ENCODE measurements at places on chromosomes 5 and 9. TPM values are rescaled to one million over a fixed set of nuclear protein-coding genes. Genes with fewer than 3 reads are reported as not detected.

TAF1L gene
- total RNA-seq, result 0.08 TPM

RHOBTB3 gene
- 0.25 TPM for total RNA-seq

NME5 gene
- total RNA-seq, result not detected

IFNA21 gene
- total RNA-seq, result not detected

SLC34A1 gene
- 0.25 TPM for total RNA-seq

Measured in naive thymus-derived CD8-positive, alpha-beta T cell (primary cell).